ENCODE measurements at places on chromosomes 7 and 10. TPM values are rescaled to one million over a fixed set of nuclear protein-coding genes. Genes with fewer than 3 reads are reported as not detected.

GRCh38 chr7:24974026-24974832, 5.7 kb downstream of the OSBPL3 start:
- DNase-seq: no peak
- H3K27me3 ChIP-seq: no peaks in the 10 kb centered on the region
- H3K4me1 ChIP-seq: peaks cover 62% of the 10 kb centered on the region
- H3K4me3 ChIP-seq: no peak overlapping the region
- peaks cover 6% of the 10 kb centered on the region for H3K36me3 ChIP-seq

- no peaks in the 10 kb centered on the region for H3K4me1 ChIP-seq
- no peak overlapping the region for H3K27ac ChIP-seq
- H3K27me3 ChIP-seq: no peaks in the 10 kb centered on the region
- peaks cover 34% of the 10 kb centered on the region for H3K36me3 ChIP-seq
- DNase-seq: no peak
Measured at GRCh38 chr10:127046975-127047877, 142.0 kb downstream of the DOCK1 start.

GRCh38 chr10:117790179-117790578, 247.6 kb downstream of the EMX2 start:
- H3K27me3 ChIP-seq: no peaks in the 10 kb centered on the region
- peaks cover 16% of the 10 kb centered on the region for H3K4me1 ChIP-seq
- no peak overlapping the region for H3K4me3 ChIP-seq
- no peak for DNase-seq

DNA sequence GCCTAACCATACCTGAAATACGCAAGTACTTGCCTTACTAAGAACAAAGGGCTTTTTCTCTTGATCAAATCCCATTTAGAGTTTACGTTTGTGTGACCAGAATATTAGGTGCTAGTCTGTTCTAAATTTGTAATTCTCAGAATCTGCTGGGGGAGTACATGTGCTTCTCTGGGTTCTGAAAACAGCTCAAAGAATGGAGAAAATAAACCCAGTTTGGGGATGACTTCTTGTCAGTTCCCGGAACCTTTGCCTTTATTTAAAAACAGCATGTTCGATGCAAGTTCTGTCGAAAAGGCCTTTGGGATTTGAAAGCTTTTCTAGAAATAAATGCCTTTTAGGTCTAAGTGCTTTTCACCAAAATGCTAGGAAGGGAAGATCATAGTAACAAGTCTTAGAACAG, 147.0 kb downstream of the ARID5B start:
- peaks cover 37% of the 10 kb centered on the region for H3K4me1 ChIP-seq
- H3K27ac ChIP-seq: peak overlapping the region; percentile 96
- H3K36me3 ChIP-seq: peaks cover 28% of the 10 kb centered on the region
- peak overlapping the region; percentile 84 for H3K4me3 ChIP-seq

DNA sequence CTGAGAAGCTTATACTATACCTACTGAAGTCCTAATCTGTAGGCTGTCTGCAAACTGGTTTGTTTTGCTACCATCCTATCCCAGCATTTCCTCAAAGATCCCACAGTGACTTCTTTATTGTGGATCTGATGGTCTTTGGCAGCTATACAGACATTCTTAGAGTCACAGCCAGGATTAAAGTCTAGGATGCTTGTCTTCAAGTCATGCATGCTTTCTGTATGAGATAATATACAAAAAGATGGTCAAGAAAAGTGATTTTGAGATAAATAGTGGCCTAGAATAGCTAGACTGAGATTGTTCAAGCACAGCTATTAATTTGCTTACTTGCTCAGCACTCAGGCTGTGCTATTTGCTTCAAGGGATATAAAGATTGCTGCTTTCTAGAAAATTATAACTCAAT, 454.4 kb downstream of the AUTS2 start:
- no peaks in the 10 kb centered on the region for H3K27me3 ChIP-seq
- H3K27ac ChIP-seq: no peak overlapping the region
- H3K4me1 ChIP-seq: no peaks in the 10 kb centered on the region
- H3K36me3 ChIP-seq: no peaks in the 10 kb centered on the region
- no peak overlapping the region for H3K4me3 ChIP-seq

GRCh38 chr7:64905133-64905532, 2.1 kb downstream of the ZNF273 start:
- peaks cover 26% of the 10 kb centered on the region for H3K4me1 ChIP-seq
- H3K27me3 ChIP-seq: no peaks in the 10 kb centered on the region
- no peak for DNase-seq

DNA sequence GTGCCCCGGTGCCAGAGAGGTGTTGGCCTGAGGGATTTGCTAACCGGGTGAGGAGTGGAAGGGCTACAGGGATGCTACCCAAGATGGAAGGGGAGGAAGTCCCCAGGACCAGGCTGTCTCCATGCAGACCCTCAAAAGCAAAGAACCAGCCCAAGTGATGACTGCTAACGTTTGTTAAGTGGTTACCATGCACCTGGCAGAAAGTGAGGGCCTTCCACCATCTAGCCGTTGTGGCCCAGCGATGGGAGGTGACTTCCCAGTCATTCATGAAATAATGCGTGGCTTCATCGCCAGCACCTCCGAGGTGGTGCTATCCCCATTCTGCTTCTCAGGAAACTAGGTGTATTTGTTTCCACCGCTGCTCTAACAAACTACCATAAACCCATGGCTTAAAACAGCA, 86.8 kb upstream of the LANCL2 start:
- H3K27me3 ChIP-seq: peaks cover 19% of the 10 kb centered on the region
- no peak for DNase-seq
- H3K27ac ChIP-seq: no peak overlapping the region
- no peaks in the 10 kb centered on the region for H3K4me1 ChIP-seq
- no peak overlapping the region for H3K4me3 ChIP-seq
- H3K36me3 ChIP-seq: no peaks in the 10 kb centered on the region

DNA sequence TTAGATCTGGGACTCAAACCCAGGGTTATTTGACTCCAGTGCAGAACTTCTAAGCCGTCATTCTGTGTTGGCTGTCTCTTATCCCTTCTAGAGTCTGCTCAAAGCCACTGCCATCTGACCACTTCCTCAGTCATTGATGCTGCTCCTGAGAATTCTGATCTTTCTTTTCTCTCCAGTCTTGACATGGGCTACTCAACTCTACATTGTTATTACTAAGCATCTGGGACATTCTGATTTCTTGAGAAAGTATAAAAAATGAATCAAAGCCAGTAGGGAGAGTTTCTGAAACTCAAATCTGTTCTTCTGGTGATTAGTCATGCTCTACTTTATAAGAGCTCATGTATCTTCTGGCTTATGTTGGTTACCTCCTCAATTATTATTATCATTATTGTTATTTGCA, 48.7 kb downstream of the ANK3 start:
- H3K4me3 ChIP-seq: no peak overlapping the region
- no peaks in the 10 kb centered on the region for H3K4me1 ChIP-seq
- H3K27ac ChIP-seq: no peak overlapping the region

GRCh38 chr10:65365878-65366277, 1560.0 kb upstream of the LRRTM3 start:
- no peaks in the 10 kb centered on the region for H3K27me3 ChIP-seq
- H3K27ac ChIP-seq: no peak overlapping the region
- H3K36me3 ChIP-seq: no peaks in the 10 kb centered on the region
- H3K4me1 ChIP-seq: no peaks in the 10 kb centered on the region

- no peaks in the 10 kb centered on the region for H3K36me3 ChIP-seq
- no peak for DNase-seq
- H3K4me3 ChIP-seq: no peak overlapping the region
- H3K27me3 ChIP-seq: no peaks in the 10 kb centered on the region
Measured at GRCh38 chr10:30705101-30705624, 75.6 kb upstream of the LYZL2 start.

The CRYGN gene
- not detected for total RNA-seq

The EN2 gene
- total RNA-seq: not detected

The MMD2 gene
- total RNA-seq: not detected

The EPO gene
- not detected for total RNA-seq
